ENCODE measurements at places on chromosomes 11 and 22.

GRCh38 chr11:95790933-95791708 is 823 bp downstream of the CEP57 start:
- peak overlapping the region; percentile 99 for H3K27ac ChIP-seq
- no peaks in the 10 kb centered on the region for H3K27me3 ChIP-seq
- H3K36me3 ChIP-seq, result no peaks in the 10 kb centered on the region
- H3K4me1 ChIP-seq, result no peaks in the 10 kb centered on the region
- H3K4me3 ChIP-seq, result peak overlapping the region; percentile 85

DNA sequence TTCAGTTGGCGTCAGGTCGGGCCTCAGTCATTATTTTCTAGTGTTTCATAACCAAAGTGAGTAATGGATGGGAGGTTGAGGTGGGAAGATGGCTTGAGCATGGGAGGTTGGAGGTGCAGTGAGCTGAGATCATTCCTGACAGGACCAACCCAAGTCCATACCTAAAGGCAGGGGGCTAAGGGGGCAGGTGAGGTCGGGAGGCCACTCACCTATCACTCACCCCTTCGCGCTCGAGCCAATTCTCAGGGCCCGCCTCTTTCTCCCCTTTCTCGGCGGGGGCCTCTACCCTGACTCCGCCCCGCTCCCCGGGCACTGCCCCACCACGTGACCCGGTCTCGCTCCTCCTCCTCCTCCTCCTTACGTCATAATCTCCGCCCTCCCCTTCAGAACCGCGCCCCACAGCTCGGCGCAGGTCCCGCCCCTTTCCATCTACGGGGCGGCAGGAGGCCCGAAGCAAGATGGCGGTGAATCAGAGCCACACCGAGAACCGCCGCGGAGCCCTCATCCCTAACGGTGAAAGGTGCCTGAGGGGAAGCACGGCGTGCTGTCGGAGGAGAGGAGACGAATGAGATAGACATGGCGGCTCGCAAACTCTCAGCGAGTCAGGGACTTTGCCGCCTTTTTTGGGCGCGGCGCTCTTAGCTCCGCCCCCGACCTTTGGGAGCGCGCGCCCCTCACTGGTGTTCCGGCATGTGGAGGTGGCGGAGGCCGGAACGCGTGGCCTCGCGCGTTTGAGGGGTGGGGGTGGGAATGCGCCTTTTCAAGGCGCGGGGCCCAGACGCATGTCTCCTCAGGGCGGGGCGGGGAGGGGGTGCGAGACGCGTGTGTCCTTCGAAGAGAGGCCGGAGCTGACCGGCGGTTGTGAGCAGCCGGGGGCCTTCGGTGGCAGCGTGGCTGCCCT is at the start of gene WBP2NL:
WBP2NL (plus strand) TSS at position 428 of the 901 bp plus-strand sequence; CDS start at position 459, 31 bp downstream.
- peak within 1 kb of the TSS; percentile 69 for H3K4me3 ChIP-seq
- H3K27me3 ChIP-seq, result no peaks in the 10 kb centered on the region
- H3K36me3 ChIP-seq, result no peaks in the 10 kb centered on the region
- peak within 1 kb of the TSS; percentile 60 for H3K27ac ChIP-seq
- DNase-seq, result peak; percentile 47

DNA sequence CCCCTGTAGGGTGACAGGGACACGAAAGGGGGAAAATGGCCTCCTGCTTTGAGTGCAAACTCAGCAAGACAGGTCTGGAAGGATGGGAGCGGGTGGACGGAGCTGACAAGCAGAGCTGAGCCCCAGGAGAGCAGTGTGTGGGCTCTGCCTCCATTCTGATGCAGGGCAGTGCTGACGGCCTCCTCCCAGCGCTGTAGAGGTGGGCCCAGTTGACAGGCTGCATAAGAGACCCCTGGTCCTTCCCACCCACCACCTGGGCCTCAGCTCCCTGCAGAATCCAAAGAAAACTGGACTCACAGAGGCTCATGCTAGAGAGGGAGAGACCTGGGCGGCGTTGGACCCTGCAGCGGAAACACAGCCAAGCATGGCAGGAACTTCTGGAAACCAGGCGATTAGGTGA is 1113.4 kb downstream of the BRD1 start:
- H3K36me3 ChIP-seq, result no peaks in the 10 kb centered on the region
- no peaks in the 10 kb centered on the region for H3K4me1 ChIP-seq
- H3K27me3 ChIP-seq, result no peaks in the 10 kb centered on the region
- DNase-seq, result no peak
- H3K4me3 ChIP-seq, result no peak overlapping the region

- H3K4me1 ChIP-seq, result peaks cover 43% of the 10 kb centered on the region
- no peaks in the 10 kb centered on the region for H3K36me3 ChIP-seq
- no peaks in the 10 kb centered on the region for H3K27me3 ChIP-seq
- no peak overlapping the region for H3K27ac ChIP-seq
- H3K4me3 ChIP-seq, result no peak overlapping the region
Measured at GRCh38 chr22:49930596-49931412, 12.4 kb downstream of the CRELD2 start.

DNA sequence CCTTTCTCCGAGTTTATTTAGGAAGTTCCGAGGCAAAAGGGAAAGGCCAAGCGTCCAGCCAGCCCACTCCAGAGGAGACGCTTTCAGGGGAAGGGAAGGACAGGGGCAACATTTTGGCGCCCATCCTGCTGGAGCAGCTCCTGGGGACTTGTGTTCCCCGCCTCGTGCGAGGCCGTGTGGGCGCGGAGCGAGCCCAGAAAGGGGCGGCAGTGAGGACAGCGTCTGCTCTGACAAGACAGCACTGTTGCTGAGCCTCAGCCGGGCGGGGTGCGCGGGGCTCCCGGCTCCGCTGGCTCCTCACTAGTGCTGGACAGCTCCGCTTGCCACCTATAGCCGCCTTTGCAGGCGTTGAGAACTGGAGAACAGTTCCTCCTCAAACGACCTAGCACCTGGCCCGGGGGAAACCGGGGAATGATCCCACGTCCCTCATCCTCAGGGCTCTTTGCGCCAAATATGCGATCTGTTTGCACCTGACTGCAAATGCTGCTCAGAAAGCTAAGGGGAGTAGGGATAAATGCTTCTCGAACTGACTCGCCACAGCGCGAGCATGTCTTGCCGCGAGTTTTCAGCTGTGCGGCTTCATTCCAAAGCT is 722 bp upstream of the GUCY1A2 start:
- peak overlapping the region; percentile 70 for H3K4me3 ChIP-seq
- peak overlapping the region; percentile 9 for H3K27ac ChIP-seq
- H3K36me3 ChIP-seq, result no peaks in the 10 kb centered on the region
- peaks cover 6% of the 10 kb centered on the region for H3K27me3 ChIP-seq

DNA sequence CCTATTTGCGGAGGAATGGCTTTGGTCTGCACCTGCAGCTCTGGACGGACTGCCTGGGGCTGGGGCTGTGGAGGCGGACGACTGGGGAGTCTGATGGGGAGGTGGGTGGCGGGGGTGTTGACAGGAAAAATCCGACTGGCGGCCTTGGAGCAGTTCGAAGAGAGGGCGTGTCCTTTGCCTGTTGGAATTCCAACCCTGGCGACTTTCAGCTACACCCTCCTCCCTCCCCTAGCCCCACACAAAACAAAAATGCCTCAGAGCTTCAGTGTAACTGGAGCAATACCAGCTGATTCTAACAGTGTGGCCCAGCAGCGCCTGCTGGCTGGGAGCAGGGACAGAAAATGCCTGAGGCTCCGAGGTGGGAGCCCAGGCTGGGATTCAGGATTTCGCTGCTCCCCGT is 85.4 kb downstream of the ATXN10 start:
- H3K27ac ChIP-seq, result peak overlapping the region; percentile 21
- no peaks in the 10 kb centered on the region for H3K36me3 ChIP-seq
- no peaks in the 10 kb centered on the region for H3K27me3 ChIP-seq
- H3K4me1 ChIP-seq, result peaks cover 6% of the 10 kb centered on the region
- no peak overlapping the region for H3K4me3 ChIP-seq

DNA sequence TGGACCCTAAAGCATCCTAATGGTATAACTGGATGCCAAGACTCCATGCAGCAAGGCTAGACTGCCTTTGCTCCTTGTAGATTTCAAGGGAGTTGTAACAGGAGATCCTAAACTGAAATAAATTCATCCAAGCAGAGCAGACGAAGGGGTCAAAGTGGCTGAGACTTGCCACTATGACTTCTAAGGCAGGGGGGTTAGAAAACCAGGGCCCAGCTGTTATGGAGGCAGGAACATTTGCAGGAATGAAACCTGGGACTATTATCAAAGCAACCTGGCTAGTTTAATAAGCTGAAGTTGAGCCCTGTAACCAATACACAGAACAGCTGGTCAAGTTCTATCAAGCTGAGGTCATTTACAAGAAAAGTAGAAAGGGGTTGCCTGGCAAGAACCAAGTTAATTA is 122.2 kb upstream of the TRPC6 start:
- H3K27me3 ChIP-seq, result no peaks in the 10 kb centered on the region
- no peaks in the 10 kb centered on the region for H3K36me3 ChIP-seq
- no peak overlapping the region for H3K27ac ChIP-seq
- DNase-seq, result no peak

DNA sequence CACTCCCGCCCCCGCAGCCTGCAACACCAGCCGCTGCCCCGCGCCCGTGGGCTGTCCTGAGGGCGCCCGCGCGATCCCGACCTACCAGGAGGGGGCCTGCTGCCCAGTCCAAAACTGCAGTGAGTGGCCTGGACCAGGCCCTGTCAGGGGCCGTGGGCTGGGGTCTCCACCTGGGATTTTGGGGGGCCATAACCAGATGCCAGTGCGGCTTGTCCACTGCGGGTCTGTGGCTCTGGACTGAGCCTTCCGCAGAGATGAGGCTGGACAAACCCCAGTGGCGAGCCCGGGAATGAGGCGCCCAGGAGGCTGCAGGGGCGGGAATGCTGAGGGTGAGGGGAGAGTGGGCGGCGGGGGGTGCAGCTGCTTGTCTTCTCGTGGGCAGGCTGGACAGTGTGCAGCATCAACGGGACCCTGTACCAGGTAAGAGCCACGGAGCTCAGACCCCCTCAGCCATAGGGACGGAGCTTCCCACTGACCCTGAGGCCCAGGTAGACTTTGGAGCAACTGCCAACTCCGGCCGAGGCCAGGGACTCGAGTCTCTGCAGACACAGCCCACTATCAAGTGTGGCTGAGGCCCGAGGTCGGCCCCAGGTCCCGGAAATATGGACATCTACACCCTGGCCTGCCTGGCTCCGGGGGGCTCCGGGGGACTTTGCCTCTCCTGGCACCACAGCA is 24.8 kb upstream of the MUC5B start:
- H3K27me3 ChIP-seq, result peaks cover 88% of the 10 kb centered on the region
- no peaks in the 10 kb centered on the region for H3K36me3 ChIP-seq

DNA sequence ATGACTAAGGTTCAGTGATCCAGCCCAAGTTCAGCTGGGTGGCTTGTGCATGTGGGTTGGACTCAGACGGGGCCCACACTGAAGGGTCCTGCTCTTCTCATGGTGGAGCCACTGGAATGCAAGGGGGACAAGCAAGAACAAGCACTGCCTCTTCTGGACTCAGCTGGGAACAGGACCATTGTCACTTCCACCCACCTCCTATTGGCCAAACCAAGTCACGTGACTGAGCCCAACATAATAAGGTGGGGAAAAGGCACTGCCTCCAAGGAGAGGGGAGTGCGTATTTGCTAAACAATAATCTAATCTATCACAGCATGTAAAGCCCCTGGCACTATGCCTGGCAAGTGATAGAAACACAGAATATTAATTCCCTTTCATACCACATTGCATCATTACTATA is 87.1 kb downstream of the CHST1 start:
- no peak for DNase-seq
- H3K4me3 ChIP-seq, result no peak overlapping the region

DNA sequence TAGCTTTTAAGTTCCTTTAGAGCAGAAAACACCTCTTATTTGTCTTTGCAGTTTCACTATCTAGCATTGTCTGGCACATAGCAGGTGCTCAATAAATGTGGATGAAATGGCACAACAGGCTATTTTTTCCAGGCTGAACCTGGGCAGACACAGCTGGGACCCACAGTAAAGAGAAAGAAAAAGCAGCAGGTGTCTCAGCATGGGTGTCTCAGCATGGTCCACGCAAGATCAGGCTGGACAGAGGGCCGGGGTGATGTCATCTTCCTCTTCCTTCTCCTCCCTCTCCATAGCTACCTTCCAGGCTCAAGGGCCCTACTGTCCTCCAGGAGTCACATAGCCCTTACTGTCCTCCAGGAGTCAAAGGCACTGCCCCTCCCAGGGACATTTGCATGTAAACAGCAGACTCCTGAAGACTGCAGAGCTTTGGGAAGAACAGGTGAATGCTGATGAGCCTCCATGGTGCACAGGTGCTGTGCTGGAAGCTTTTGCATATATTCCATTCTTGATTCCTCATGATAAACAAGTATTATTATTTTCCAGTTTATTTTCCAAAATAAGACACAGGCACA is 65.2 kb downstream of the DSCAML1 start:
- H3K4me3 ChIP-seq, result no peak overlapping the region
- H3K27ac ChIP-seq, result no peak overlapping the region
- no peaks in the 10 kb centered on the region for H3K27me3 ChIP-seq
- no peaks in the 10 kb centered on the region for H3K4me1 ChIP-seq

DNA sequence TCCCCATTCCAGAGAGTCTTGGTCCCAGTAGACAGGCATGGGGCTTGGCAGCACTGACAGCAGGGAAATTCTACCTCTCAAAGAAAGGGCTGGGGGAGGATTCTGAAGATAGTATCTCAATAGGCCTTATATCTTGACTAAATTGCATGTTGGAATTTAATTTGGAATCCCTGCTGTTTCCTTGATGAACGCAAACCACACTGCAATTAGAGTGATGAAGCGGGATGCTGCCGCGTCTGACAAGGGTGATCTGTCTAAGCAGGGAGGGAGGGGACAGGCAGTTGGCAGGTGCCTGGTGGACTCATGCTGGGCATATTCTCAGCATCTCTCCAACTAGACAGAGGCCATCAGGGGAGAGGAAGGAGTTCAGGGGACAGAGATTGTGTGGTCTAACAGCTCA is 48.4 kb downstream of the COMMD9 start:
- no peak for DNase-seq
- no peak overlapping the region for H3K27ac ChIP-seq
- H3K36me3 ChIP-seq, result no peaks in the 10 kb centered on the region
- no peaks in the 10 kb centered on the region for H3K4me1 ChIP-seq
- H3K27me3 ChIP-seq, result no peaks in the 10 kb centered on the region
- no peak overlapping the region for H3K4me3 ChIP-seq

DNA sequence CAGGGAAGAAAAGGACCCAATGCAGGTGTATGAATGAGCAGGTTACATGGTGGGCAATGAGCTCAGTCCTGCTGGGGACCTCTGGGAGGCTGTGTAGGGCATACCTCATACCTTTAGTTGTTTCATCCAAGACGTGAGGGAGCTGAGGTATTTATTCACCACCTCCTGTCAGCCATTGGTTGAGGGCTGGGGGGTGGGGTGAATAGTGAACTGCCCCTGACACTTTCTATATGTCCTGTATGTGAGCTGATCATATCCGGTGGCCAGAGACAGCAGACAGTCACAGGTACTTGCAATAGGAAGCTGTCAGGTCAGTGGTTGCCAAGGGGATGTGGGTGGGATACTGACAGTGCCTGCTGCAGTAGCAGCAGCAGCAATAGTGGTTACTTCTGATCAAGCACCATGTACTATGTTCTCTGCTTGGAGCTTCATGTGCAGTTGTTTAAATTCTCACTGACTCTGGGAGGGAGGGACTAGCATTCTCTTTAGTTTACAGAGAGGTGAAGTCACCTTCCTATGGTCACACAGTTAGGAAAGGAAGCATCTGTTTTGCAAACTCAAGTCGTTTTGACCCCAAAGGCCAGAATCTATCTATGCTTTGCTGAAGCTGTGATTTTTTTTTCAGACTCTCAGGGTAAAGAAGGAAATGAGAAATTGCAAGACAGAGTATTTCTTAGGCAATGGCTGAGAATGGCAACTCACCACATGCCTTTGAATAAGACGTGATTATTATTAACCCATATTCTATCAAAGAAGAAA is 54.0 kb downstream of the MIAT start:
- peaks cover 31% of the 10 kb centered on the region for H3K36me3 ChIP-seq
- H3K4me1 ChIP-seq, result no peaks in the 10 kb centered on the region
- H3K27me3 ChIP-seq, result no peaks in the 10 kb centered on the region
- no peak overlapping the region for H3K27ac ChIP-seq
- H3K4me3 ChIP-seq, result no peak overlapping the region
- DNase-seq, result no peak
